ENCODE measurements at places on chromosomes 1 and 21. TPM values are rescaled to one million over a fixed set of nuclear protein-coding genes. Genes with fewer than 3 reads are reported as not detected.

Gene DNAJC28
- 0.93 TPM for polyA plus RNA-seq

Gene FCER1G
- polyA plus RNA-seq: 28.0 TPM

Gene TNFAIP8L2
- polyA plus RNA-seq: 8.3 TPM

Gene C1QTNF12
- not detected for polyA plus RNA-seq

Gene PTPN7
- polyA plus RNA-seq: 19.0 TPM

Gene DIRAS3
- polyA plus RNA-seq: not detected

Gene ITGB2
- polyA plus RNA-seq: 223 TPM

Gene FNDC10
- 0.19 TPM for polyA plus RNA-seq

Gene TSPEAR
- not detected for polyA plus RNA-seq

Gene DIO1
- polyA plus RNA-seq: not detected

Gene AKR7A3
- not detected for polyA plus RNA-seq

Gene PRR9
- polyA plus RNA-seq: not detected

Gene NPHS2
- not detected for polyA plus RNA-seq

Gene NEGR1
- polyA plus RNA-seq: not detected

Gene ITLN2
- polyA plus RNA-seq: not detected

Gene GFI1
- 0.20 TPM for polyA plus RNA-seq

Gene ADAMTS5
- polyA plus RNA-seq: not detected

Gene CTBS
- polyA plus RNA-seq: 42.5 TPM

Gene MANEAL
- polyA plus RNA-seq: 1.4 TPM

Gene TMCC2
- 0.69 TPM for polyA plus RNA-seq

Gene FOXD3
- not detected for polyA plus RNA-seq

Gene CCDC27
- polyA plus RNA-seq: not detected

Gene PPM1J
- polyA plus RNA-seq: 3.0 TPM

Gene PRDX1
- 181 TPM for polyA plus RNA-seq

Gene TMEM81
- 0.26 TPM for polyA plus RNA-seq

Gene ANKRD13C
- 12.9 TPM for polyA plus RNA-seq

Gene LCE6A
- not detected for polyA plus RNA-seq

Gene KCNE2
- polyA plus RNA-seq: not detected

Gene C1orf53
- polyA plus RNA-seq: not detected

Gene COL6A1
- polyA plus RNA-seq: not detected

Gene IFI44L
- polyA plus RNA-seq: 5.1 TPM

Gene HTR6
- not detected for polyA plus RNA-seq

Gene CDA
- not detected for polyA plus RNA-seq

Gene RSPO1
- not detected for polyA plus RNA-seq

Gene AMY2A
- not detected for polyA plus RNA-seq

Gene KRTAP19-5
- polyA plus RNA-seq: not detected

Gene LIN28A
- not detected for polyA plus RNA-seq

Gene MED8
- 24.3 TPM for polyA plus RNA-seq

Data from naive B cell (primary cell).